ENCODE measurements at places on chromosomes 5 and 9. TPM values are rescaled to one million over a fixed set of nuclear protein-coding genes. Genes with fewer than 3 reads are reported as not detected.

The PTGER4 gene
- 1.4 TPM for polyA plus RNA-seq

The FOXD4L6 gene
- not detected for polyA plus RNA-seq

The LCN9 gene
- polyA plus RNA-seq: not detected

The FOXD4L4 gene
- not detected for polyA plus RNA-seq

The ZBTB34 gene
- polyA plus RNA-seq: 1.2 TPM

The SPATA9 gene
- polyA plus RNA-seq: not detected

The TNFSF8 gene
- not detected for polyA plus RNA-seq

The TMEM215 gene
- not detected for polyA plus RNA-seq

The PCDHGC4 gene
- polyA plus RNA-seq: 0.02 TPM

The CCL27 gene
- polyA plus RNA-seq: 1.2 TPM

The GAPVD1 gene
- 4.7 TPM for polyA plus RNA-seq

The PCDHB15 gene
- 0.02 TPM for polyA plus RNA-seq

The PITX1 gene
- 0.82 TPM for polyA plus RNA-seq

The SLC35D2 gene
- polyA plus RNA-seq: 24.0 TPM

The SLC6A7 gene
- polyA plus RNA-seq: not detected

The GLDC gene
- 0.95 TPM for polyA plus RNA-seq

The GNAQ gene
- 10.0 TPM for polyA plus RNA-seq

The STARD4 gene
- polyA plus RNA-seq: 20.9 TPM

The OCLN gene
- 0.78 TPM for polyA plus RNA-seq

The BTNL3 gene
- not detected for polyA plus RNA-seq

The CXXC5 gene
- polyA plus RNA-seq: 0.84 TPM

The SAXO1 gene
- not detected for polyA plus RNA-seq

The NR5A1 gene
- not detected for polyA plus RNA-seq

The SPEF2 gene
- 0.53 TPM for polyA plus RNA-seq

The SAP30L gene
- 37.1 TPM for polyA plus RNA-seq

The GRM6 gene
- polyA plus RNA-seq: not detected

The SLC6A3 gene
- not detected for polyA plus RNA-seq

The ARHGEF37 gene
- 0.96 TPM for polyA plus RNA-seq

The SPATA31D4 gene
- polyA plus RNA-seq: not detected

The CTNND2 gene
- polyA plus RNA-seq: 0.08 TPM

The PTGS1 gene
- 1.1 TPM for polyA plus RNA-seq

The MAMDC2 gene
- 7.0 TPM for polyA plus RNA-seq

The TRIP13 gene
- polyA plus RNA-seq: 27.7 TPM

The ORM2 gene
- not detected for polyA plus RNA-seq

The IFNA2 gene
- not detected for polyA plus RNA-seq

The POMT1 gene
- polyA plus RNA-seq: 10.5 TPM

The GABRA1 gene
- polyA plus RNA-seq: not detected

The SLC6A18 gene
- polyA plus RNA-seq: not detected

The MARCOL gene
- not detected for polyA plus RNA-seq

The TERT gene
- polyA plus RNA-seq: not detected

The ST8SIA4 gene
- 0.21 TPM for polyA plus RNA-seq
